ENCODE measurements at places on chromosomes 11 and 22.

GRCh38 chr11:134207538-134208239 lies 16.1 kb downstream of the NCAPD3 start:
- peak; percentile 42 for DNase-seq

DNA sequence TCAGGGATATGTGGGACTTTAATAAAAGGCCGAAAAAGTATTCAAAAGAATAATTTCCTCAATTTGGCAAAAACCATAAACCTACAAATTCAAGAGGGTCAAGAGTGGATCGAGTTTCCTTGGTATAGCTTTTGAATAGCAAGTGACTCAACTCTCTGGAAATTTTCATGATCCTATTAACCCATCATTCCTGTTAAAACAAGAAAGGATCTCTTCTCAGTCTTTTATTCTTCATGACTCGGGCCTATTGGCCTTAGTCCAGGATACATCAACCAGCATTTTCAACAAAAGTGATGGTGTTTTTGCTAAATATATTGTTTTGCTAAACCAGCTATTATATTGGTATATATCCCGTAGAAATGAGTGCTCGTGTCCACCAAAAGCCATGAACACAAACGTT lies 110.3 kb downstream of the ATXN10 start:
- DNase-seq: no peak

- DNase-seq: no peak
Observed at GRCh38 chr22:21051831-21052400, 6.2 kb downstream of the LRRC74B start.

DNA sequence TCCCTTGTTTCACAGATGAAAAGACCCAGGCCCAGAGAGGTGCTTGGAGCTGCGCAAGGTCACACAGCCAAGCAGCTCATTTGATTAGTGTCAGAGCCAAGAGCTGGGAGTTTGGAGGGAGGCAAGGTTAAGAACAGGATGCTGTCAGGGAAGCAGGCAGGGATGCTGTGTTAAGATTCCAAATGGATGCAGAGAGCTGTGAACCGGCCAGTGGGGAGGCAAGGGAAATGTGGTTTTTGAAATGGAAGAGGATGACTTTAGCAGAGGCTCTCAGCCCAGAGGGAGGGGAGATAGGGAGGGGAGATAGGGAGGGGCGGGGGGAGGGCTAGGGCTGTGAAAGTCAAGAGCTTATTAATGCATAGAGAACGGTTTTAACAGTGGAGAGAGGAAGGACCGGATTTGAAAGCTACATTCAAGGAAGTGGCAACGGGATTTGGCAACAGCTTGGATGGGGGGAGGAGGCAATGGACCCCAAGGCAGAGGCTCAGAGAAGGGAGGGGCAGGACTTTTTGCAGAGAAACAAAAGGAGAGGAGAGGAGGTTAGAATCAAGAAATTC lies 13.0 kb downstream of the RTN4RL2 start:
- no peak for DNase-seq

GRCh38 chr11:133935551-133935910 lies 21.2 kb downstream of the IGSF9B start:
- DNase-seq: no peak

DNA sequence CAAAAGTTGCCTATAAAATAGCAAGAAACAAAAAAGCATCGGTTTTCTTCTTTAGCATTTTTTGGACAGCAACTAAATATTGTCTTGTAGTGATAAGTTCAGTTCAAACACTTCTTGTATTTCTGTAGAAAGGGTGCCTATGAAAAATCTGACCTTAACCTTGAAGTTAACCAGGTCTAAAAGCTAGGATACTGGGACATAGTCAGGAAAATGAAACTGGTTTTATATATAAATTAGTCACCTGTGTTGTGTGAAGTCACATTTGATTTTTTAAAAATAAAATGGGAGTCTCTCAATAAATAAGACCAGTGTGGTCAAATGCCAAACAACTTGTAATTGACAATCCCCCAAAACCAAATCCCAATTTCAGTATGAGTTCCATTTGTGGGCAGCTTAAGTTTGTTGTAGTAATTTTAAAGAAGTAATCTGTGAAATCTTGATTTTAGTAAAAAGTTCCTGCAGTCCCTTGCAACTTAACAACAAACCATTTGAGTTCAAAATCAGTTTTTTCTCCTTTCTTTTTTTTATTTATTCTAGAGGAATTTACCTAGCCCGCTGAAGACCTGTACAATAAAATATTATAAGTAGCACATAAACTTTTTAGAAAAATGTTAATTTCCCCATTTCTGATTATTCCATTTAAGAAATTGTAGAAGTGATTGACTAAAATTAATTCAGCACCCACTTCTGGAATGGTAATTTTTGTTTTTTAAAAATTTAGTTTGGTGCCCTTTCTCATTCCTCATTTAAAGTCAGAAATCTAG lies 84.5 kb upstream of the PPARA start:
- no peak for DNase-seq

DNA sequence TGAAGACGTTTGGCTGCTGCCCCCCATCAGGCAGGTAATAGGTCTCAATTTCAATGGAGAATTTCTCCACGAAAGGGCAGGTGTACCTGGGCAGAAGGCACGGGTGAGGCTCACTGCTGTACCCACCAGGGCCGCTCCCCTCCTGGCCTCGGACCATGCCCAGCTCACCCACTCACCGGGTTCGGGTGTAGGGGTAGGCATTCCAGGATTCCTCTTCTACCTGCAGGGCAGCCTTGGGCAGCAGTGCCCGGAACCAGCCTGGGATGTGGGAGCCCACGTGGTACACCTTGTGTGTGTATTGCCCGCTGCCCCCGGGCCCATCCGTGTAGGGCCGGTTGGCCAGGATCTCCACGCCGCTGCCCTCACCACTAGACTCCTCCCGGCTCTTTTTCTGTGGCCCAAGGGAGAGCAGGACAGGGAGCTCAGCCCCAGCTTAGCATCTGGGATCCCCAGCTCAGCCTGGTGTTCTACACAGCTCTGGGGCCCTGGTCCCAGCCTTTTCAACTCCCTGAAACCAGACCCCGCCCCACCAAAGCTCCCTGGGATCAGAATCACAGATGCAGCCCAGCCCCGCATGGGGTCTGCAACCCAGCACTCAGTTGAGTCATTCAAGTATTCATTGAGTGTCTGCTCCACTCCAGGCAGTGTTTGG lies 2.7 kb downstream of the PITPNM1 start:
- no peak for DNase-seq

DNA sequence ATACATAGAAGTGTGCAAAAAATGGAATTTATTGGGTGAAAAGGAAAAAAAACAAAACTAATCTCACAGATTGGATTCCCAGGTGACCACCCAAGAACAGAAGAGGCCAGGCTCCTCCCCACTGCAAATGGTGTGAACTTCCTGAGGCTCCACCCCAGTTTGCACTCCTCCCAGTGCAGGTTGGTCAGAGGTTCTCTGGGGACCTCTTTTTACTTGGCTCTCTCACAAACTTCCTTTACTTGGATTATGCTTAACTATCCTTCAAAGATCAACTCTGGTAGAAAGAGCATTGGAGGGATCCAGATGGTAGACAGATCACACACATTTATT lies 138.9 kb upstream of the CCDC90B start:
- no peak for DNase-seq

DNA sequence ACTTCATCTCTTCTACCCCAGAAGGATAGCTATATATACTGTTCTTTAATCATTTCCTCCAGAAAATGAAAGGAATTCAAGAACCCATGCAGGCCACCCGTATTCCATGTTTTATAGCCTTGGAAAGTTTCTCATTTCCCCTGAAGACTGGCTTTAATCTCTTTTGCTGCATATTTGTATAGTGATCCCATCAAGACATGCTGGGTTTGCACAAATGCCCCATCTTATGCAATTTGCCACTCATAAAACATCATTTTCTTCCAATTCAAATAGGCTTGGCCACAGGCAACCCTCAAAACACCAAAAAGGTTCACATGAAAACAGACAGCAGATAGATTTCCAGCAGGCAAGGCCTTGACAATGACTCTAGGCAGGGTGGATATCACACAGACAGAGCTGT lies 28.3 kb upstream of the APOA1 start:
- no peak for DNase-seq

- no peak for DNase-seq
Observed at GRCh38 chr11:116895048-116895757, 57.8 kb upstream of the APOA1 start.

DNA sequence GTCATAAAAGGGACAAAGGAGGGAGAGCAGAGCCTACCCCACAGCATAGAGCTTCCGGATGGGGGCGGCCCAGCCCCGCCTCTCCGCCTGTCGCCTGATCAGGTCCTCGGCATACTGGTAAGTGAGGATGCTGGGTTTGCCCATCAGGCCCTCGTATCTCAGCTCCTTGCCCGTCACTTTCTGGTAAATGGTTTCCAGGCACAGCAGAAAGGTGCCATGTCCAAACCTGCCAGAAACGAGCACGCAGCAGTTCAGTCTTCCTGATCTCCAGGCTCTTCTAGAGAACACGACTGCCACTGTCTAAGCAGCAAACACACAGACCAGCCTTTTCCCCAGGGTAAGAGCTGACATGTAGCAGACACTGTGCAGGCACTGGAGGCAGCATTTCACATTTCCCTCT lies 17.4 kb upstream of the TMEM121B start:
- DNase-seq: no peak

DNA sequence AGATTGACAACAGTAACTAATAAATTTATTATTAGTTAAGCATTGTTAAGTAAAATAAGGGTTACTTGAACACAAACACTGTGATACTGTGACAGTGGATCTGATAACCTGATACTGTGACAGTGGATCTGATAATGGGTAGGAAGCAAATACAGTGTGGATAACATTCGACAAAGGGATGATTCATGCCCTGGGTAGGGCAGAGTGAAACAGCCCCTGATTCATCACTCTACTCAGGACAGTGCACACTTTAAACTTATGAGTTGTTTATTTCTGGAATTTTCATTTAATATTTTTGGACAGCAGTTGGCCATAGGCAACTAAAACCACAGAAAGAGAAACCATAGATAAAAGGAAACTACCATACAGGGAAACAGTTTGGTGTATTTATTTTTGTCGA lies 60.8 kb upstream of the CTSC start:
- DNase-seq: no peak

- DNase-seq: no peak
Observed at GRCh38 chr11:62071408-62071807, 52.4 kb upstream of the INCENP start.

- DNase-seq: no peak
Observed at GRCh38 chr11:8833568-8834315, 77.2 kb upstream of the AKIP1 start.

GRCh38 chr11:18277565-18278271 lies 11.7 kb downstream of the SAA1 start:
- no peak for DNase-seq

DNA sequence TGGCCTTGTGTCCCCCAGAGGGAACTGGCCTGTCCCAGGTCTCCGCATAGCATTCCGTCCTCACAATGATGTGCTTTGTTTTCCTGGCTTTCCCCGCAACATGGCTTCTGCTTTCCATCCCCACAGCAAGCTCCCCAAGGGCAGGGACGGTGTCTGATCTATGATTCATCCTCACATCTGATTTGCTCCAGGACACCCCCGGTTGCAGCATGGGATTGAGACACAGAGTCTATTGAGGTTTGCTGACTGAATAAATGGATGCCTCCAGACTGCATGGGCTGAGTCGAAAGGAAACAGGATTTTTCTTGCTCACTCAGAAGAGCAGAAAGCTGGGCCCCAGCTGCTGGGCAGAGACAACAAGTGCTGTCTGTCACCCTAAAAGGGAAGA lies 40.2 kb downstream of the LMO1 start:
- DNase-seq: no peak

GRCh38 chr11:120688163-120688562 lies 176.6 kb downstream of the GRIK4 start:
- no peak for DNase-seq

DNA sequence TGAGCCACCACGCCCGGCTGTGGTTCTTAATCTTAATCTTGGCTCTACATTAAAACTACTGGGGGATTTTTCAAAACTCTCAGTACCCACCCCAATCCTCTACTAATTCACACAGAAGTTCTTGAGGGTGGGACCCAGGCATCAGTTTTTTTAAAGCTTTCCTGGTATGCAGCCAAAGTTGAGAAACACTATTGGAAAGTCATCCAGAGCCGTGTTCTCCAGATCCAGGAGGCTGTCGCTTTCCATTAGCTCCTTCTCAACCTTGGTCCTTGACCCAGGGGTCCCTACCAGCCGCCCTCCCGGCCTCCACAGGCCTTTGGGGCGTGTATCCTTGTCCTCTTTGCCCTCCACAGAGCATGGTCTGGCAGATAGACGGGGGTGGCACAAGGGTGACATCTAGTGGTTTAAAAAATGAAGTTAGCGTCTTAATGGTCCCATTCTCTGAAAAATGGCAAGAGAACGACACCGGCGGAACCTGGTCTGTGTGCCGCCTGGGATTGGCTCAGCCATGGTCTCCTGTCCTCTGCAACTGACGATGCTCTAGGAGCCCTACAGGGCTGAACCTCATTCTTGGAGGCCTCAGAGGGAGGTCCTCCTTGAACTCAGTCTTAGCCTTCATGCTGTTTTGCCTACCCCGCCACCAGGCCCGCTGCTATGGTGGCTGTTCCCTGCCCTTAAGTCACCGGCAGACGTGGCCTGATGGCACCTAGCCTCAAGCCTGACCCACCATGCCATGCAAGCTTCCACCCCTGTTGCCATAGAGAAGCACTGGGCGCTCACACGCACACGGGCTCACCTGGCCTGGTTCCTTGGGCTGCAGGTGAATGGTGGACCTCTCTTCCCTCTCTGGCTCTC lies 152.0 kb upstream of the SYN3 start:
- no peak for DNase-seq

DNA sequence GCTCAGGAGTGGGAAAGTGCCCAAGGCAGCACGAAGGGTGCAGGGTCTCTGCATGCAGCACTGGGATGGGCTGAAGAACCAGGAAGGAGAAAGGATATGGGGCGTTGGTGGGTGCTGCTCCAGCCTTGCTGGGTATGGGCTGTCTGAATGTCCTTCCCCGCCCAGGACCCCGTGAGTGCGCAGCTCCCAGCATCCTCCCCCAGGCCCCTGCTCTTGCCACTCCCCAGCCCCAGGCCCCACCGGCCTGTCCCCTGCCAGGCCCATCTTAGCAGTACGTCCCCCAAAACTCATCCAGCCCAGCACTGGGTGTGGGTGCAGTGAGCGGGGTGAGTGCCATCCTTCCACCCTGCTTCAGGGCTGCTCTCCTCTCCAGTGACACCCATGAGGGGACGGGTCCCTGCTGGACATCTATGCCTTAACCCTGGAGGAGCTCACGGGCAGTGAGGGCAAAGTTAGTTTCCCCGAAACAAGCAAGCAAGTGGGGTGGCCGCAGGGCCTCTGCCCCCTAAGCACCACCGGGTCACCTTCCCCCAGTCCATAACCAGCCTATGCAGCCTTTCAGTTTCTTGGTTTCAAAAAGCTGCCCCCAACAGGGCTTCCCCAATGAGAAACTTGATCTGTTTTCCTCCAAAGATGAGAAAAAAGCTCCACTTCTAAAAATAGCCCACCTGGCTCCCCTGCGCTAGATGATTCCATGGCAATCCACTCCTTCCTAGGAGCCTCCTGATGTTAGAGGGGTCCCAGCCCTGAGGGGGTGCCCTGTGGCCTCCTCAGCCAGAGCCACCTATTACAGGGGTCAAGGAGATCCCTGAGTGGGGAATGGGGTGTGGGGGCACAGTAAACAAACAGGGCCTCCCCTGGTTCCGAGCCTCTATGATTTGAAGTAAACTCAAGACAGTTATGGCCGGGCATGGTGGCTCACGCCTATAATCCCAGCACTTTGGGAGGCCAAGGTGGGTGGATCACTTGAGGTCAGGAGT lies 103.8 kb downstream of the MORC2 start:
- no peak for DNase-seq

- no peak for DNase-seq
Observed at GRCh38 chr11:57981536-57981935, 42.1 kb upstream of the OR9Q1 start.

- no peak for DNase-seq
Observed at GRCh38 chr11:132114185-132114584, 743.8 kb downstream of the NTM start.
